ENCODE measurements at places on chromosomes 13 and 19.

GRCh38 chr13:62663767-62664166 is 1248.1 kb upstream of the PCDH20 start:
- ATAC-seq: no peak

- no peak for ATAC-seq
Measured at GRCh38 chr13:99803141-99803540, 168.4 kb downstream of the ZIC5 start.

GRCh38 chr19:5718579-5719273 is 1.2 kb downstream of the LONP1 start:
- ATAC-seq: no peak

- ATAC-seq: no peak
Measured at GRCh38 chr19:29491995-29492577, 33.7 kb upstream of the VSTM2B start.

GRCh38 chr19:22530042-22530441 is 104.1 kb upstream of the ZNF492 start:
- ATAC-seq: no peak

DNA sequence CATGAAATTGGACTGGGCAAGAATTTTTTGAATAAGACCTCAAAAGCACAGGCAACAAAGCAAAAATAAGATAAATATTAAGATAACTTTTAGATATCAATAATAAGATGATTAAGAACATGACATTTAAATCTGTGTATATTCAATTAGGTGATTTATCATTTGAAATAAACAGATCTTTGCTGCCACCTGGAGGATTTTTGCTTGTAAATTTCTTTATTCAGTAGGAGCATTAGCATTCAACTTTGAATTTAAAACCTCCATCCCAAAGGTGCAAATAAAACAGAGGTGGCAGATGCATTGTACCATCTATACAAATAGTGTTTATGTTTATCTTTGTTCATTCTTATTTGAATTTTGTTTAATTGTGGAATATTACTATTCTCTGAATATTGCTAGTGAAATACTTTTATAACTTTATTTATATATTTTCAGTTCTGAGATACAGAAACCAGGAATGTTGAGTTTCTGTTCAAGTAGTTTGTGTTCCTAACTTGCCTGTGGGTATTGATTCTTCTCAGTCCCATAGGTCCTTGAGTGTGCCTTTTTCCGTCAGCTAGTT is 20.9 kb downstream of the COG6 start:
- ATAC-seq: no peak

- no peak for ATAC-seq
Measured at GRCh38 chr13:69373747-69374425, 733.7 kb upstream of the ATXN8OS start.

DNA sequence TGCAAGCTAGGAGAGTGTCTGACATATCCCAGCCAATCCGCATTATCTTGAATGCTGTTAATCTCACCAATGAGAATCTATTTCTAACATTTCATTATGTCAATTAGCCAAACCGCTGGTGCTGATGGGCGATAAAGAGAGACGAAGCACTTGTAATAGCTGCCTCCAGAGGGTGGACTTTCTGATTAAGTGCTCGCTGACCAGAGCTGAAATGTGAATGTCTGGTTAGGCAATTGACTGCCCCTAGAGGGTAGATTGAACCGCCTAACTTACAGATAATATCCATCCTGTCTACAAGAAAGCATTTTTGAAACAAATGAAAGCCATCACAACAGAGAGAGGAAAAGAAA is 552 bp upstream of the GRWD1 start:
- ATAC-seq: peak; percentile 58
